ENCODE measurements at places on chromosomes 16 and 17.
A peak's percentile ranks its signal among the peaks of the same experiment; 100 is the strongest.

DNA sequence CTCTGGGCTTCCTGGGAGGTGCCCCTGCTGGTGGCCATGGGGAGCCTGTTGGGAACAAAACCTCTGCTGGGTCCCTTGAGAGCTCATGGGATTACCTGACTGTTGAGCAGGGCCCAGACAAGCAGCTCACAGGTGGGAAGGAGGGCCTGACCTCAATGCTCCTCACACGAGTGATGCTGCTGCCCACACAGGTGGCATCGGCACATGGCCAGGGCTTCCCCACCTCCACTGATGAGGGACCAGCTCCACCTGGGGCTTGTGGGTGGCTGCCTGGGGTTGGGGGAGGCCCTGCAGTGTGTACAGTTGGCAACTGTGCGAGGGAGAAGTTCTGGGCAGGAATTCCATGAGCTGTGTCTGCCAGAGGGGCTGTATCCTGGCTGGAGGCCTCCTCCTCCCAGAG lies 87.8 kb upstream of the NLRP1 start:
- no peak for DNase-seq

- no peak for DNase-seq
Measured at GRCh38 chr16:85300406-85300968, 188.2 kb upstream of the CIBAR2 start.

GRCh38 chr17:55281649-55282378 lies 17.1 kb downstream of the HLF start:
- no peak for DNase-seq

GRCh38 chr17:6523809-6524355 lies 32.5 kb downstream of the PITPNM3 start:
- no peak for DNase-seq

- no peak for DNase-seq
Measured at GRCh38 chr17:31494259-31495021, 103.0 kb downstream of the RAB11FIP4 start.

GRCh38 chr17:34199932-34200534 lies 55.1 kb upstream of the CCL2 start:
- peak; percentile 23 for DNase-seq

DNA sequence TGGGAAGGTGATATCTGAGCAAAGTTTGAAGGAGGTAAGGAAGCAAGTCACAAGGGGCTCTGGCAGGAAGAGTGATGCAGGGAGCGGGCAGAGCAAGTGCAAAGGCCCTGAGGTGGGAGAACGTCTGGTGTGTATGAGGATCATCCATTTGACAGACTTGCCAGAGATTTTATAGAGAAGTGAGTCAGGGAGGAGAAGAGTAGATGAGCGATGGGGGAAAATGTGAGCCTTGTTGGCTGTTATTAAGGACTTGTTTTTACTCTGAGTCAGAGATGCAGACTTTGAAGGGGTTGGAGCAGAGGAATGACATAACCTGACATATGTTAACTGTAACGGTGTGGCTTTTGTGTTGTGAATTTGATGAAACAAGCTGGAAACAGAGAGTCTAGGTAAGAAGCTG lies 3.5 kb upstream of the CLEC10A start:
- no peak for DNase-seq

DNA sequence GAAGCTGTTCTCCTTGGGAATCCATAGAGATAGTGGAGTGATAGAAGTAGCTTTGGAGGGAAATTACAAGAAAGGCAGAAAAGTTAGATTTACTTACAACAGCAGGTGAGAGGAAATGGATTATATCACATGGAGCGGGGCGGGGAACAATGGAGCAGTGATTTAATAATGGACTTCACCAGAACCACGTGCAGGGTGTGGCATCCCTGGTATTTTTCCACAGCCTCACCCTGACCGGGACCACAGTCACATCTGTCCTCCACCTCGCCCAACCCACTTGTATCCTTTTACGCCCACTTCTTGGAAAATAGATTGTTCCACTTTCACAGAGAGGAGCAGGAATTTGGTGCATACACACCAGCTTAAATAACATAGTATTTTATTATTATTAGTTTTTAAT lies 15.9 kb upstream of the CYB5B start:
- no peak for DNase-seq

Data from kidney epithelial cell (primary cell).